ENCODE measurements at places on chromosomes 4 and X.

GRCh38 chrX:153214934-153215333 is 35.9 kb downstream of the MAGEA1 start:
- DNase-seq, result no peak

DNA sequence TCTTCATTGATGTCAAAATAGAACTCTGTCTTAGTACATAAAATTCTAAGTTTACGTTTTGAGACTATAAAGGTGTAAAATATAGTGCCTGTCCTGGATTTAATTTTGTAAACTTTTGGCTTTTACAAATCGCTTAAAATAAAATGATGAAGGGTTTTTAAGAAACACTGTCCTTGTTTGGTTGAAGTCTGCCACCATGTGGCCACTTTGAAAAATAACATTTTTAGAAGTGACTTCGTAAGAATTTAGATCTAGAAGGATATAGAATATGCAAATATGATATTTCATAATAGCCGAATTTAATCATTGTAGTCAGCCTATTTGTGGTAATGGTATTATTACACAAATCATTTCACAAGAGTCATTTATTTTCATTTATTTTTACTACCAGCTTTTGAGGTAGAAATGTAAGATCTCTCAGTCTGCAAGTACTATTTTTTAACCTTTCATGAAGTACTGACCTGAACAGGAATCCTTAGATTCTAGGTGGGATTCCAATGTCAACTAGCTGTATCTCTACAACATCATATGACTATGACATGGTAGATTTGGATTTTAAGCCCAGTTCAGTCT is 31.0 kb upstream of the FAT4 start:
- DNase-seq, result no peak

DNA sequence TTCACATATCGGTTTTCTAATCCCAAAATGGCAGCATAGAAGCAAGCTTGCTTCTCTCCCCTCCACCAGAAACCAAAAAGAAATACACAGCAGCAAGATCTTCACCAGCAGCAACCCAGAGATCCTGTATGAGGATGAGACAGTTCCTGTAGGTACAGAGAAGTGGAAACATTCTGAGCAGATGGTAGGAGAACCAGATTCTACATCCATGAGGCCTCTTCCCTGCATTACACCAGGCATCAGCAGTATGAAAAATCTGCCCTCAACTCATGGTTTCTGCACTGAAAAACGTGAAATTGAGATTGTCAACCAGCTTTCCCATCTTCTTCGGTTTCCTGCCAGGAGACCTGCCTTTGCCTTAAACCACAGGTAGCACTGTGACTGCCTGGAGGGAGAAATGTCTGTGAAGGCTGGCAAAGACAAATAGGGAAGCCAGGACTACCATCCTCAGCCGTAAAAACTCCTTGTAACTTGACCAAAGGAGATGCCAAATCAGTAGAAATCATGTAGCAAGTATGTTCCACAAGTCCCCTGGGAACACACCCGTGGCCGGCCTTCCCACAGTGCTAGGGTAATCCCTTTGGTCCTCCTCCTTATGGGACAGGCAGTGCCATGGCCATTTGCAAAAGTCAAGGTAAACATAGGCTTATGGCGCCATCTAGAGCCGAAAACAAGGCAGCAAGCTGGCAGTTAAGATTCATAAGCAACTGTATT is 24.0 kb upstream of the MTHFD2L start:
- DNase-seq, result peak; percentile 36

DNA sequence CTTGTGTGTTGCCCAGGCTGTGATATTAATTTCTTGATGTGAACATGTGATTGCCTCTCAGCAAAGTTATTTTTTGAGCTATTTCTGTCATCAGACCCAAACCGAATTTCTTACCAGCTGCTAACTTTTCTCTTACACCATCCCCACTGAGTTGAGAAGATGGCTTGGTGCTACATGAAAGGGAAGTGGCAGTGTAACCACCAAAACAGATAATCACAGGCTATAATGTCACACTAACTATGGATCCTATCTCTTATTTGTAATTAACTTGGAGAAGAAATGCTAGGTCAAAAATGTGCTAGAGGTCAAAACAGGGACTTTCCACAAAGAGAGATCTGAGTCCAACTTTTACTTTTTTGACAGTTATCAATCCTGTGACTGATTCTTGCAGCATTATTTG is 43.8 kb downstream of the ELOVL6 start:
- DNase-seq, result no peak

GRCh38 chr4:83890231-83890630 is 354.3 kb downstream of the GPAT3 start:
- DNase-seq, result no peak

- DNase-seq, result peak; percentile 4
Measured at GRCh38 chr4:158209825-158210807, at the start of gene TMEM144. Gene TMEM144 (plus strand): TSS chr4:158210486. CDS start chr4:158212668, 2,182 bp downstream.

- DNase-seq, result no peak
Measured at GRCh38 chr4:6366581-6366980, 96.9 kb downstream of the WFS1 start.

GRCh38 chr4:71251261-71251660 is 87.6 kb upstream of the SLC4A4 start:
- no peak for DNase-seq

GRCh38 chrX:45851434-45851991 is 650.8 kb upstream of the DIPK2B start:
- DNase-seq, result peak; percentile 62

- no peak for DNase-seq
Measured at GRCh38 chr4:75715105-75715799, 9.1 kb upstream of the USO1 start.

DNA sequence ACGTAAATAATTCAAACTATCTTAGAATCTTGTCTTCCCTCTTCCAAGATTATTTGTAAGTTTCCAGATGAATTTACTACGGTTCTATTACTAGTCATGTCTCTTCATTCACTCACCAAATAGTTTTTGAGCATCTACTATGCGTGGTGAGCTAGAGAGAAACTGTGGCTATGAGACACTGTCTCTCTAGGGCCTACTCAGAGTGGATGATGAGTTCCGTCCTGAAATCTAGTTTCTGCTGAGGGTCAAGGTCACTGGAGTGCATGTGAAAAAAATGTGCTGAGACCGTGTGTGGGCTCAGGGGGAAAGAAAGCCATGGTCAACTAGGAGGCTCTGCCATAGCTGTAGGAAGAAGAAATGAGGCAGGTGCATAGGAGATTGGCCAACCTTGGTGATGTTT is 320.2 kb upstream of the GATB start:
- no peak for DNase-seq

- DNase-seq, result no peak
Measured at GRCh38 chr4:172601195-172601594, 567.4 kb upstream of the GALNT7 start.

DNA sequence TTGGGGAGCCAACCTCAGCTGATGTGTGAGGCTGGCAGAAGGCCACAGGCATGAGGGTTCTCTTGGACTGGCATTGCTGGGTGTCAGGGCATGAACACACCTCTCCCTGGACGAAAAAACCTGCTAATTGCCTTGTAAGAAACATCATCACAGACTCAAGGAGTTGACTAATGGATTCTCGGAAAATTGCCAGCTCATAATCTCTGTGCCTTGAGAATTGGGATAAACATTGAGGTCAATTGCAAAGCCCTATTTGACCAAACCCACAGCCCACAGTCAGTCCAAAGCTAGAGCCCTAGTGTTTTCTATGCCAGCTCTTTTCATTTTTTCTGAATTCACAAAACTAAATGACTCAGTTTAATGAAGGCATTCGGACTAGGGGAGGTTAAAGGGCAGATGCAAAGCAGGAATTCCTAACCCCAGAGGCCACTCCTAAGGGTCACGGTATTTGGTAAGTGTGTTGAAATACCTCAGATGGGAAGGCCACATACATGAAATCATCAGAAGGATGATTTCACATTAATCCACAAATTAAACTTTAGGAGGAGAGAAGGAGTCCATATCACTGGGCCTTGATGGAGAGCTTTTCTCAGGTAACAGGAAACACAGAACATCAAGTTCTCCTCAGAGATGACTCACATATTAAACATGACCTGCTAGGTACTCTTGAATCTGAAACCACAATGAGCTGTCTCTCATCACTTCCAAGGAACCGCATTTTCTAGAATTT is 39.0 kb upstream of the RASL11B start:
- DNase-seq, result no peak

- DNase-seq, result no peak
Measured at GRCh38 chr4:184328022-184328736, 110.5 kb upstream of the ENPP6 start.

GRCh38 chrX:150771116-150771515 is 77.9 kb downstream of the MTMR1 start:
- DNase-seq, result no peak

GRCh38 chrX:114344756-114345349 is 239.0 kb upstream of the HTR2C start:
- no peak for DNase-seq

GRCh38 chr4:145859426-145859825 is 79.2 kb downstream of the ZNF827 start:
- DNase-seq, result no peak

GRCh38 chr4:95268819-95269565 is 279.8 kb downstream of the UNC5C start:
- peak; percentile 47 for DNase-seq

DNA sequence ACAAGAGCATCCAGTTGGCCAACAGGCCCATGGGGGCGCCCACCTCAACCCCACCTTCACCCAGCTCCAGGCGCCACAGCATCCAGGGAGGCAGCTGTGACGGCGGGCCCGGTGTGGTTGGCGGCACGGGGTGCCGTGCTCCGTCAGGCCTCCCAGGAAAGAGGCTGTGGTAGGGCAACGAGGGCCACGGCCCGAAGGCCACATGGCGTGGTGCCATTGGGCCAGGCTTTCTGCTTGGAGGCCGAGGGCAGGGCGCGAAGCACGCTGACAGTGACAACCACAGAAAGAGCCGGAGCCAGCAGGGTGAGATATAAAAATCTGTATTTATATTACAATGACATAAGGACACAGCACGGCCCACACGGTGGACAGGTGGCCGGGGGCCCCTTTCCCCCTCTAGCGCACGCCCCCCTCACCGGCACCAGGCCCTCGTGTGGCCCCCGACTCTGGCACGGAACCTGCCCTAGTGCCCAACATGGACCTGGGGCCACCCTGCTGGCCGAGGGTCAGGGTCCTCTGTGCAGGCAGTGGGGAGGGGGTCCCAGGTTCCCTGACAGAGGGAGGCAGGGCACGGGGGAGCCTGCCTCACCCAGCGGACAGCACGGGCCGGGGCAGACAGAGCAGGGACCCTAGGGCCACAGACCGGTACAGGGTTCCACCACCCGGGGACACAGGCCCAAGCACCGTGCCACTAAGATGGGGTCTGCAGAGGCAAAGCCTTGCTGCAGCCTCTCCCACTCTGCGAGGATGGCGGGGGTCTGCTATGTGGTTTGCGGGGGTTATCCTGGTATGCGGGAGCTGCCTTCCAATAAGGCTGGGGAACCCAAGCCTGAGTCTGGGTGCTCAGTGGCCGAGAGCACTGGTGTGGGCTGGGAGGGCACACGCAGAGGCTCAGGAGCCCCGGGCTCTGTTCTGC is 5.5 kb upstream of the HAUS3 start:
- DNase-seq, result no peak

- no peak for DNase-seq
Measured at GRCh38 chr4:73421708-73422457, 14.1 kb upstream of the AFP start.

- peak; percentile 29 for DNase-seq
Measured at GRCh38 chr4:145061318-145061920, 36.6 kb downstream of the ANAPC10 start.

GRCh38 chrX:44735498-44735897 is 108.3 kb upstream of the DUSP21 start:
- DNase-seq, result no peak

GRCh38 chr4:186553717-186554116 is 1.6 kb downstream of the MTNR1A start:
- DNase-seq, result no peak

GRCh38 chrX:12997906-12998687 is 23.2 kb downstream of the TMSB4X start:
- no peak for DNase-seq

- no peak for DNase-seq
Measured at GRCh38 chr4:6574747-6575502, at the start of gene MAN2B2. Gene MAN2B2 (plus strand): TSS chr4:6575189. CDS start chr4:6575211, 22 bp downstream.

DNA sequence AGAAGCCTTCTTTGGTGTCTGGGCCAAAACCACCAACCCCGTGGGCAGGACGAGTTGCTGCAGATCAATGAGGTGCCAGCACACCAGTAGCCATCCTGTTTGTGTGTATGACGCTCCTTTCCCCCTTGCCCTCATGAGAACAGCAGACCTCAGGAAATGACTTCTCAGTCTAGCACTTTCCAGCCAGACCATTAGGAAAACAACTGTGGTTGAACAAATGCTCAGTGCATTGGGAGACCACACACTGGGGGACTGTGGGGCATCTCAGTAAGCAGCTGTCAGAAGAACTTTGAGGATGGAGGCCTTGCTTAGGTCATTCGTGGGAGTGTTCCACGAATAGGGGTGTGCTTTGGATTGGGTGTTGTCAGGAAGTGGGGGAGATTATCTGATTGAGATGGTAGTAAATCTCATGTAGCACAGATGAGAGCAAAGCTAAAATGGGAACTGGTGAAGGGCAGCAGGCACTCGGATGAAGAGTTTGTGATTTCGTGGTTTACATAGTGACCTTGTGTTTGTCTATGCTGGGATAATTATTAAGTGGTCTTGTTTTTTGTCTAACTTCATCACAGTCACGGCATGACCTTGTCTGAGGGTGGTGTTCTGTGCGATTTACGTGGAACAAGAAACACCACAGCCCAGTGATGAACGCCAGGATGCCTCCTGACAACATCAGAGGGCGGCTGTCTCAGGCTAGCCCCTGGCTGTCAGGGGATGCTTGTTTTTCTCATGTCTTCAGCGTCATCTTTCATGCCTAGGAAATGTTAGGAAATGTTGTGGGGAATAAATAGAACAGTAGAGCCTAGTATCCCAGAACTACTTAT is 70.1 kb downstream of the USP46 start:
- no peak for DNase-seq

DNA sequence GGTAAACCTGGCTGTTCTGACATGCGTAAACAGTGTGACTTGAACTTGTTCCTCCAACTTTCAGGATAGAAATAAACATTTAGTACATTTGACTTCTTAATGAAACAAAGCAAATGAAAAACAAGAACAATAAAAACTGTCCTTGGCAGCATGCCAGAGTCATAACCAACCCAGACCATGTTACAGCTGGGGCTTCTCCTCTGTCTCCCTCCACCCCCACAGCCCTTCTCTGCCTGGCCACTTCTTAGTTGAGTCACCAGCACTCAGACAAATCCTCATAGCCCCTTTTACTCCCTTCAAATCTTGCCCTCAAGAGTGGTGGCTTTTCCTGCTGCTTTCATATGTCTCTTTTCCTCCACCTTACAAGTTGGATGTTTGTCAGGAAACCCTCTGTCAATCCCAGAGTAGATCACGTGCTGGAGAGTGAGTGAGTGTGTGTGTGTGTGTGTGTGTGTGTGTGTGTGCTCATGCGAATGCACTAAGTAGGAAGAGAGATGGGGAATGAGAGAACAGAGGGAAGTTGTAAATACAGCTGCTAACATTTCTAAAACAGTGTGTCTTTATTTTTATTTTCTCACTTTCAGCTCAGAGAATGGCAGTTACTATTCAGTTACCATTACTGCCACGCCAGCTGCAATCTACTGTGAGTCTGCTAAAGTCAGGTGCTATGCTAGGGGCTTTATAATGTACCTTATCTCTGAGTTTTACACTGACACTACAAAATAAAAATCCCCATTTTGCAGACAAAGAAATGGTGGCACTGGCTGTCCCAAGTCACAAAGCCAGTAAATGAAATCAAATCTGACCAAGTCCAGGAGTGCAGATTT is 15.0 kb downstream of the SCARB2 start:
- peak; percentile 77 for DNase-seq

Data from NCI-H1417 treated with DMSO at 0.1 percent for 48 hours (cell line).